ENCODE measurements at places on chromosomes 4 and X.
A peak's percentile ranks its signal among the peaks of the same experiment; 100 is the strongest.

- no peak for DNase-seq
Measured at GRCh38 chrX:36683507-36683906, 324.7 kb upstream of the FAM47C start.

- DNase-seq, result no peak
Measured at GRCh38 chr4:10612476-10612875, 72.1 kb downstream of the CLNK start.

DNA sequence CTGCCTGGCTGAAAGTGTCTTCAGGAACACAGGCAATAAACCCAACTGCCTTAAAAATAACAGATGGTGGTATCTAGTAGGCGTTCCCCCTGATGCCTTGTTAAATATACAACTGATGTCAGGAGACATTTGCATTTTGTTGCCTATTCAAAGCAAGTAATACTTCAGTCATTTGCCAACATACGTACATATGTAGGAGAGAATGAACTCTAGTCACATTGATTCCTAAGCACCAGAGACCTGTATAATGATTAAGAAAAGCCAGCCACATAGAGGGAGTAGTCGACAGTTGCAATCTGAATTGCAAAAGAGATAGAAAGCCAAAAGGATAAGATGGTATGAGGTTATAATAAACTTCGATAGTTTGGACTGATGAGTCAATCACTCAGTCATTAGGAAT is 191.0 kb upstream of the EMCN start:
- no peak for DNase-seq

- DNase-seq, result no peak
Measured at GRCh38 chrX:20412871-20413486, 146.3 kb upstream of the RPS6KA3 start.

DNA sequence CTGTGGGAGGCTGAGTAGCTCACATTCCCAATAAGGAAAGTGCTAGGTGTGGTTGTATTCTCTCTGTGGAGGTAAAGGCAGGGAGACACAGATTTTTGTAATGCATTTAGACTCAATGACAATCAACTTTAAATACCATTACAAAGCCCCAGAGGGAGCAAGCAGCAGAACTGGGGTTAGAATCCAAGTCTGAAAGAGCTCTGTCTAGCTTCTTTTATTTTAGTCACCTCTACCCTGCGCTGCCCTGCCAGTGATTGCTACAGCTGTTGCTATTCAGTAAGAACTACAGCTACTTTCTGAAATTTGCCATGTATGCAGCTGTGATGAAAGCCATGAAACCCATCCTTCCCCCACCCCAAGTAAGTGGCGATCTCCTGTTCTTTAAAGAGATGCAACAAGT is 22.5 kb downstream of the SLC39A8 start:
- no peak for DNase-seq

DNA sequence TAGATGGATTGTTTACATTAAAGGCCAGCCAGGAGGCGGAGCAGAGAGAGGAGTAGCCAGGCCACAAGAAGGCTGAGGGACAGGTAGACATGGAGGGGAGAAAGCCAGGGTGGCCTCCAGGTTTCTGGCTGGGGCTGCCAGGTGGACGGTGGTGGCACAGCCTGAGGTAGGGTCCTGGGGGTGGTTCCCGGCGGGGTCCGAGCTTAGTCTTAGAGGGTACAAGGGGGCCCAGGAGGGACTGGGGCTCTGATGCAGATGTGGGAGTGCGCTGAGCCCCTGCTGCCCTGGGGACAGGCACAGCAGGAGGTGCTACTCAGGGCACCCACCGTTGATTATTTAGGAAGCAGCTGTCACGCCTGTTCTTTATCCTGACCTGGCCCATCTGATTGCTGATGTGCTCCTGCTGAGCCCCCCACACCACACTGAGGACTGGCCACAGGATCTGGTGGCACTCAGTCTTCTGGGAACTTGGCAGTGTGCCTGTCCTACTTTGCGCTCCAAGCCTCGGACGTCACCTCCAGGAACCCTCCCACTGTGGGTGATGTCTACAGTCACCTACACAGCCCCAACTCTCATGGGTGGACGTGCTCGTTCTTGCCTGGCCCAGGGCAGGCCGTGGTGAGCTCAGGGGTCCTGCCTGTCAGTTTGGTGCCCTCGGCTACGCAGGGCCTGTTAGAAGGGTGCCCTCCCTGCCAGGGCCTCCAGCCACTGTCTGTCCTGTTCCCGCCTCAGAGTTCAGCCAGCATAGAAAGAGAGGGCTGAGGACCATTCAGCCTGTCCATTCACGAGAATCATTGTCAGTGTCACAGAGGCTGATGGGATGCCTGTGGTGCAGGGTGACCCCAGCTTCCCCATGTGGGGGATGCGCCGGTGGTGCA is 12.0 kb downstream of the WFS1 start:
- no peak for DNase-seq

DNA sequence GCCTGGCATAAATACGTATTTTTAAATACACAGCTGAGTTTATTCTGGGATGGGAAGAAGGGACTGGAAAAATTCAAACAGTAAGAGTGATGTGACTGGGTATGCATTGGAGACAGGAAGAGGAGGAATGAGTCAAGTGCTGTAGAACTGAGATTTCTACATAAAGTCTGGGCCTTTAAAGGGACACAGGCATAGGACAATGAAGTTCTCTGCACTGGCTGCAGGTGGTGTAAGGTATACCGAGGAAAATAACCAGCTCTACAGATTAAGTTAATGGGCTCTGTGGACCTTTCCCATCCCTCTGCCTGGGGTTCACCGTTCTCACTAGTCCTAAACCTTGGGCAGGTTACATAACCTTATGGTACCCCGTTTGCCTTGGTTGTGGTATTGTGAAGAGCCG is 68.7 kb downstream of the DHX15 start:
- DNase-seq, result no peak

DNA sequence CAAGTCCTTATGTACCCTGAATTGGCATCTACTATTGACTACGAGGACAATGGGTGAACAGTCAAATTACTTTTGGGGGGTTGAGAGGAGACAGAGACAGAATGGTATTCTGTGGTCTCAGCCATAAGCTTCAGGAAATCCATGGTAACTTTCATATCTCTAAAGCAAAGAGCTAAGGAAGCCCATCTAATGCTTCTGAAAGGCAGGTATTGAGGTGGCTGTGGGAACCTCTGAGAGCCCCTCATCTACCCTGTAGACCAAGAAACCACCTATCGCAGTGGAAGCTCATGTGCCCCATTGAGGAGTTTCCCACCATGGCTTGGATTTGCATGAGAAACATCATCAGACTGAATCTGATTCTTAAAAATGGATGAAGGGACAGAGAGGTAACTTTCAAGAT is 23.1 kb upstream of the BMP2K start:
- DNase-seq, result no peak

GRCh38 chr4:106302062-106302438 is 14.0 kb downstream of the TBCK start:
- DNase-seq, result no peak

- no peak for DNase-seq
Measured at GRCh38 chr4:154616731-154617130, 4.3 kb upstream of the FGG start.

DNA sequence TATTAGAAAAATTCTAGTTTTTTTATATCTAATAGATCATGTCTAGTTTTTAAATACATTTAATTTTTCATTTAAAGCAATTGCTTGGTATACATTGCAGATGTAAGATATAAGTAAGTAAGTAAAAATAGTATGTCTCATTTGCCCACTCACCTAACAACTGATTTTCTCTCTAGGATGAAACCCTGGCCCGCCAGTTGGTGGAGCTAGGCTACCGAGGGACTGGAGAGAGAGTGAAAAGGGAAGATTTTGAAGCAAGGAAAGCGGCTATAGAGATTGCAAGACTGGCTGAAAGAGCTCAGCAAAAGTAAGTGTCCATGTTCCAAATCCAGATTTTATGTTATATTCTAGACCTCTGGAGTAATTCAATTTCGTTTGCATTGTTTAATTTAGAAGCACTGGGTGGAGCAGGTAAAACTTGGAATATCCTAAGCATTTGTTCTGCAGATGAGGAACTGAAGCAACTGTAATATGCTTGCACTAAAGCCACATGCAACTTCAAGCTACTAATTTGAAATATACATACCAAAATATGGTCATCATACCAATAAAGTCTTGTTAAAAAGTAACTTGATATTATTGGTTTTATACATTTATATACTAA is 27.1 kb downstream of the CFAP299 start:
- no peak for DNase-seq

DNA sequence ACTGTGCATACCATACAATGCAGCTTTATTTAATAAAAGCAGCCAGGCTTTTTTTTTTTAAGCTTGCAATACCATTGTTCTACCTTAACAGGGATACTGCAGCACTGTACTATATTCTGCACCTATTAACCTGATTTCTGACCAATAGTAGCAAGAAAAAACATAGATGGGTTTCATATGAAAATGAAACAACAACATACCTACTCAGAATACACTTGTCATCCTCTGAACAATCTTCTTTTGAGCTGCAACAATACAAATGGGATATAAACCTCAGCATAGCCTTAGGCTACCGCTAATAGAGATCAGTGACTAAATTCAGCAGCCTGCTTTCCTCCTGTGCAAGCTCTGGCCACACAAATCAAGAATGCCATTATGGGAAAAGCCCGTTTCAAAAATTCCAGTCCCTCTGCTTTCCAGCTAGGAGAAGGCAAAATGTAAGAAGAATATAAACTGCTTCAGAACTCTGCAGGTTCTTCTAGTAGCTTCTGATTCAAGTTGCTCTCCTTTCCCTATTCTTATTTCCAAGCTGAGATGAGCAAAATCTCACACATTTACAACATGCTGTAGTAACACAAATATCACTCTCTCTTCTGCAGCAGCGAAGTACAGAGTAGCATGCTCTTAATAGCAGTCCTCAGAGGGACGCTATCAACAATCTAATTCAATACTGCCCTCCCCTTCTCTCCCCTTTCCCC is 143.4 kb downstream of the KLHL13 start:
- DNase-seq, result no peak

- DNase-seq, result peak; percentile 67
Measured at GRCh38 chr4:64784125-64784524, 374.9 kb upstream of the TECRL start.

GRCh38 chrX:44155126-44155525 is 181.9 kb upstream of the NDP start:
- DNase-seq, result no peak

GRCh38 chr4:2256156-2256731 is 5.7 kb downstream of the MXD4 start:
- DNase-seq, result no peak

- no peak for DNase-seq
Measured at GRCh38 chr4:132332932-132333723, 816.0 kb upstream of the PCDH10 start.

- no peak for DNase-seq
Measured at GRCh38 chr4:150258569-150258968, 180.3 kb downstream of the DCLK2 start.

- no peak for DNase-seq
Measured at GRCh38 chr4:141216002-141216761, 4.5 kb upstream of the ZNF330 start.

DNA sequence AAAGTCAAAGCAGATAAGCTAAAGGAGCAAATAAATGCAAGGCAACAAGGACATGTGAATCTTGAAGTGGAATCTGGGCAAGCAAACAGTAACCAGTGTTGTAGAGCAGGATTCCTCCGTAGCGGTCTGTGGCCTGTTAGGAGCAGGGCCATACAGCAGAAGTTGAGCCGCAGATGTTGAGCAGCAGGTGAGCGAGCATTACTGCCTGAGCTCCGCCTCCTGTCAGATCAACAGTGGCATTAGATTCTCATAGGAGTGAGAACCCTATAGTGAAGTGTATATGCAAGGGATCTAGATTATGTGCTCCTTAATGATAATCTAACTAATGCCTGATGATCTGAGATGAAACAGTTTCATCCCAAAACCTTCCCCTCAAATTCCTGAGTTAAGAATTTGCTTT is 550.7 kb downstream of the ADGRL3 start:
- no peak for DNase-seq

GRCh38 chr4:182346675-182347375 is 103.6 kb downstream of the TENM3 start:
- DNase-seq, result no peak

DNA sequence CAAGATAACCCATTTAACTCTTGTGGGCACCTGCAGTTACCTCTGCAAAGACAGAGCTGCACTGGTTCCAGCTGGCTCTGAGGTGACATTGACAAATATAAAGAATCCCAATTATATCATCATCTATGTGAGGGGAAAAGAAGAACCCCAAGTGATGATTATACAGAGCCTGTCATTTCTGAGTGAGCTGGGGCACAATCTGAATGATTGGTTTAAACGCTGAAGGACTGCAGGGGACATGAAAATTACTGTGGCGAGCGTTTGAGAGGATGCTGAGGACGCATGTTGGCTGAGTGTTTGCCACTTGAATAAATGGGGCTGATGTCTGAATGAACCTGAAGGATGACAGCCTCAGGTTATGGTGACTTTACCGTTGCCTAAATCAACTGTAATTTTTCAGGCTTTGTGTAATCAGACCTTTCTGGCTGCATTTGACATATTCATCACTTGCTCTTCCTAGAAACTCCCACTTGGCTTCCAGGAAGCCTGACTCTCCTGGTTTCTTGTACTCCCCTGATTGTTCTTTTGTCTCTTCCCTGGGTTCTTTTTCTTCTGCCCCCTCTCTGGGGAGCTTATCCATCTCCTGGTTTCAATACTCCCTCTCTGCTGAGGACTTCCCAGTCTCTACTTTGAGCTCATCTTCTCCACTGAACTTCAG is 4.1 kb upstream of the HSD17B10 start:
- DNase-seq, result no peak

- DNase-seq, result no peak
Measured at GRCh38 chr4:115770046-115770543, 656.7 kb upstream of the NDST4 start.

- no peak for DNase-seq
Measured at GRCh38 chr4:79798047-79798446, 275.0 kb downstream of the ANTXR2 start.

DNA sequence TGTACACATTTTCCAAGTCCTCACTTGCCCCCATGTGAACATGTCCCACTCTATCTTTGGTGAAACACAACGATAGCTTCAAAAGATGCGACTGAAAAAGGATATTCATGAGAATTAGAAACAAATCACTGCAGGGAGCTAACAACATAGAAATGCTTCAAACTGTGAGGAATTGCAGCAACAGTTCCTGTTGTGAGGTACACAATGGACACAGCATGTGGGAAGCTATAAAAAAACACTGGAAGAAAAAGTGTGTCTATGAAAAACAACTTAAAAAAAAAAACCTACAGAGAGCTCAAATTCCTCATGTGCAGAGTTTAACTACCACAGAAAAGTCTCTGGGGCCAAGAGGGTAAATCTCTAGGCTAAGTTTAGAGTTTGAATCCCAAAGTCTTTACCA is 51.6 kb upstream of the BLTP1 start:
- no peak for DNase-seq

DNA sequence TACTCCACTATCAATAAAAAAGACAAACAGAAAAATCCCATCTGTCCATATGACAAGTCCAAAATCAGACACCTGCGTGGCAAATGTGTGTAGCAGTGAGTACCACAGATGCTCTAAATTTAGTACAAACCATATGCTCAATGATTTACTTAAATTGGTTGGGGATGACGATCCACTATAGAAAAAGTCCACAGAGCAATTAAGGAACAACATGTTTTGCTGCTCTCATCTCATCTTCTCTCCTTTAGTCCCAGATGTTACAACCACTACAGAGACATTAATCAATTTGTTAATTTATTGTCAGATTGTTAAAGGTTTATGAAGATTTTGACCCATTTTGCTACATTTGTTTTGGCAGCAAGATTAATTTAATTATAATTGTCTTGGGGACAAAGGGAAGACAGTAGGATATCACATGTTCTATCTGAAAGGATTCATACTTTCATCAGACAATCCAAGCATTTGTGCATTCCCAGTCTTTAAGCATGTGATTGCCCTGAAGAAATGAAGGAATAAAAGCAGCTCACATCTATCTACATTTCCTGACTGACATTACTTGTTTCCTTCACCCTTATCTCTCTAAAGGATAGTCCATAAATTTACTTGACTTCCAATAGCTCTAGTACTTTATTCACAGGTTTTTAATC is 2268.1 kb downstream of the PCDH7 start:
- no peak for DNase-seq

Data from epithelial cell of proximal tubule (primary cell).